DMS79 treated with DMSO at 0.1 percent for 48 hours (cell line): ENCODE measurements at places on chromosomes 13 and 19.

- DNase-seq: no peak
Observed at GRCh38 chr19:37855098-37855497, 51.3 kb downstream of the WDR87 start.

GRCh38 chr13:60700994-60701393 lies 304.0 kb downstream of the TDRD3 start:
- no peak for DNase-seq

DNA sequence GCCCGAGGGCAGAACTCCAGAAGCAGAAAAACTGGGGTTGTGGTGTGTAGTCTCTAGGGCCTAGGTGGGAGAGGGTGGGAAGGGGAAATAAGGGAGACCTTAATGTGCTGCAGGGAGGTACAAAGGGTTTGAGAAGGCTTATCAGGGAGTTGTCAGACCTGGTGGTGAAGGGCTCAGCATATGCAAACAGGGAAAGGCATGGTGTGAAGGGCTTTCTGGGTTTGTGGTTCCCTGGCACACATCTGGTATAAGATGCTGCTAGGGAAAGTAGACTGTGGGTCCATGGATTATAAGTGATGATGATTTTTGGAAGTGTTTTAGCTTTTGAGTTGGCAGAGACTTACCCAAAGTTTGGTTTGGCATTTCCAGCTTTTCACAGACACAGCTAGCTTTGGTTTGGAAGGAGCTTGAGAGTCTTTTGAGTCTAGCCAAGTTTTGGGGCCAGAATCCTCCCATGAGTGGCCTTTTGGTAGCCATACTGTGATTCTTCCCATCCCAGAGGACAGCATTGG lies 2.2 kb downstream of the TRIM28 start:
- DNase-seq: no peak

DNA sequence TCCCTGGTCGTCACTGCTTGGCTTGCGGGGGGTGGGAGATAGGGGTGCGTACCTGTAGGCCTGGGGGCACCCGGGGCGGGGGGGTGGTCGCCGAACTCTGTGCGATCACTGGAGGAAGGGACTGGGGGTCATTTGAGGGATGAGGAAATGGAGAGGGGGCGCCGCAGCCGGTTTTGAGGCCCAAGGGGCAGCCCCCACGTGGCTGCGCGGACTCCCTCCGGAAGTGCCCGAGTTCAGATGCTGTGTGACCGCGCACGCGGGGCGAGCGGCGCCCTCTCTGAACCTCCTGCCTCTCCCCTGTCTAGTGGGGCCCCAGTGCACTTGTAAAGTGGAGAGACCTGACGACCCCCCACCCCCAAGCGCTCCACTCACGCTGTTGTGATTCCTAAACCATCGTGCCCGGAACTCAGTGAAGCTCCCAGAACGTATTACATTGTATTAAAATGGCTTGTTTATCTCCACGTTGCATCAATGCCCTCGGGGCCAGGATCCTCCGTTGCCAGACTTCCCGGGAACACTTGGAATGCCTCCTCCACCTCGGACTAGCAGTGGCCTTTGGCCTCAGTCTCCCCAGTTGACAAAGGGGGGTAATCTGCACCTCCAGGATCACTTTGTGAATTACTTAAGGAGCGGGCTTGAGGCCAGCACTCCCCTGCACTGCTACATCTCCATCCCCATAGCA lies 3.0 kb upstream of the NANOS3 start:
- no peak for DNase-seq

GRCh38 chr13:99803141-99803540 lies 168.4 kb downstream of the ZIC5 start:
- DNase-seq: no peak

- peak; percentile 30 for DNase-seq
Observed at GRCh38 chr19:53866865-53867224, 838 bp upstream of the MYADM start.

GRCh38 chr13:78998630-78999315 lies 339.8 kb upstream of the OBI1 start:
- DNase-seq: peak; percentile 25

GRCh38 chr19:47313754-47314295 lies 4.2 kb downstream of the C5AR1 start:
- DNase-seq: no peak

DNA sequence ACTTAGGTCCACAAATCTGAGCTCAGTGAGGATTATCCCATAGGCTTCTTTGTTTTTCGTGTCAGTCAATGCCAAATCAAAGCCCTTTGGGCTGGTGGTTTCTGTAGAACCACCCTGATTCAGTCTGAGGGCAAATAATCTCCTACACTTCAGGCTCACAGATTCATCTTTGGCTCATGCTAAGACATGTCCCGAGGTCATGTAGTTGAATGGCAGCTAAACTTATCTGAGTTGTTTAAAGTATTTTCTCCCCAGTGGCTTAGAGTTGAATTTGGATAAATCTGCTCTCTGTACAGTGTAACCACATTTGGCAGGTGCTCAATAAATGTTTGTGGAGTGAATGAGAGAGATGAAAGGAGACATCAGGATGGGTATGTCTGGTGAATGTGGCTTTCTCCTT lies 13.1 kb upstream of the SLC25A42 start:
- no peak for DNase-seq
